Activated CD4-positive, alpha-beta memory T cell treated with anti-CD3 and anti-CD28 coated beads for 36 hours (primary cell): ENCODE measurements at places on chromosomes 5 and 9. TPM values are rescaled to one million over a fixed set of nuclear protein-coding genes. Genes with fewer than 3 reads are reported as not detected.

Gene CCL21
- not detected for total RNA-seq

GRCh38 chr5:3288325-3288724 is 307.3 kb upstream of the IRX1 start:
- DNase-seq = no peak
- no peaks in the 10 kb centered on the region for H3K36me3 ChIP-seq
- no peaks in the 10 kb centered on the region for H3K27me3 ChIP-seq
- H3K27ac ChIP-seq = no peak overlapping the region
- no peaks in the 10 kb centered on the region for H3K4me1 ChIP-seq

DNA sequence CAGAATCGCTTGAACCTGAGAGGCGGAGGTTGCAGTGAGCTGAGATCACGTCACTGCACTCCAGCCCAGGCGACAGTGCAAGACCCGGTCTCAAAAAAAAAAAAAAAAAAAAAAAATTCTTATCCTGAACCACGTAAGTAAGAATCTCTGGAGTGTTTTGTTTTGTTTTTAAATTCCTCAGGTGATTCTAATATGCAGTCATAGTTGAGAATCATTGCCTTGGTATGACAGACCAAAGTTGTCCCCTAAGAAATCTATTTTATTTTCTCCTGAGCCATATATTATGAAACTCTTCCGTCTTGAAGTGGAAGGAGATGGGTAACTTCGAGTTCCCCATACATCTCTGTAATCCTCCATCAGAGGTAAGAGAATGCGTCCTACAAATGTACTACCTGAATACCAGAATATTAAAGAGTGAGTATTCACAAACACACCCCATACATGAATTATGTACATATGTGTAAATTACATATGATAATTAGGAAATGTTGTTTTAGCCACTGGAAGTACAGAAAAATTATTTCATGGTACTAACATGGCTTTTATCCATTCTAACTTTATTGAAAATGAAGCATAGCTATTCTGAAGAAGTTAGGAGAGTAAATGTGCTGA is 26.7 kb upstream of the SVEP1 start:
- no peaks in the 10 kb centered on the region for H3K4me1 ChIP-seq
- H3K27ac ChIP-seq = no peak overlapping the region
- peaks cover 2% of the 10 kb centered on the region for H3K27me3 ChIP-seq
- no peak overlapping the region for H3K4me3 ChIP-seq
- no peak for DNase-seq

DNA sequence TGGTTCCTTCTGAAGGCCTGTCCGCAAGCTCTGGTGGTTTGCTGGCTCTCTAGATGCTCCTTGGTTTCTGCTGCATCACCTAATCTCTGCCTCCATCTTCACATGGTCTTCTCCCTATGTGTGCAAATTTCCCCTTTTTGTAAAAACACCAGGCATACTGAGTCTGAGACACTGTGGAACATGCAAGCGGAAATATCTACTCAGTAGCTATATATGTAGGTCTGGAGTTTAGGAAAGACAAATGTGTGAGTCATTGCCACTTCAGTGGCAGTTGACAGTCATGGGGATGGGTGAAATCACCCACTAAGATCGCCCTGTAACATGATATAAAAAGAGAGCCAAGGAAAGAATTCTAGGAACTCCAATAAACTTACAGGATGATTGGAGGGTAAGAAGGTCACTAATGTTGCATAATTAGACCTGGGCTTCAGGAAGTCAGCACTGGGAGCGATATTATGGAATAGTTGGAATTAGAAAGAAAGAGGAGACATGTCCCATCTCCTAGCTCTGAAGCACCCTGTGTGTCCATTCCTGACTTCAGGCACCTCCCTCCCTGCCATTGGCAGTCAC is 22.7 kb upstream of the UBLCP1 start:
- H3K4me3 ChIP-seq = no peak overlapping the region
- peak overlapping the region; percentile 44 for H3K27ac ChIP-seq
- peaks cover 42% of the 10 kb centered on the region for H3K4me1 ChIP-seq

DNA sequence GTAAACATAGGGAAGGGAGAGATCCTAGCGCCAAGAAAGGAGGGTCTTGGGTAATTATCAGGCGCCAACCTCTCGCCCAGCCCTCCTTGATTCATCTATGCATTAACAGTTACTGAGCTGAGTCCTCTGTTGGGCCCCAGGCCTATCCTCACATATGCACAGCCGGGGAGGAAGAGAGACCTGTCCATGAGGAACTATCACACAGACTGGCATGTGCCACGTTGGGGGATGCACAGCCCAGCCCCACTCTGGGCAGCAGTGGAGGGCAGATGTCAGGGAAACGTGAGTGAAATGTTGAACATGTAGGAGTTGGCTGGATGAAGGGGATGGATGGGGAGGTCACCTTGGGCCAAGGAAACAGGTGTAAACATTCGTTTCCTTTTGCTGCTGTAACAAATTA is 18.8 kb upstream of the ENHO start:
- H3K27ac ChIP-seq = no peak overlapping the region
- no peaks in the 10 kb centered on the region for H3K36me3 ChIP-seq
- no peak for DNase-seq
- H3K4me1 ChIP-seq = no peaks in the 10 kb centered on the region
- no peak overlapping the region for H3K4me3 ChIP-seq
- peaks cover 9% of the 10 kb centered on the region for H3K27me3 ChIP-seq

DNA sequence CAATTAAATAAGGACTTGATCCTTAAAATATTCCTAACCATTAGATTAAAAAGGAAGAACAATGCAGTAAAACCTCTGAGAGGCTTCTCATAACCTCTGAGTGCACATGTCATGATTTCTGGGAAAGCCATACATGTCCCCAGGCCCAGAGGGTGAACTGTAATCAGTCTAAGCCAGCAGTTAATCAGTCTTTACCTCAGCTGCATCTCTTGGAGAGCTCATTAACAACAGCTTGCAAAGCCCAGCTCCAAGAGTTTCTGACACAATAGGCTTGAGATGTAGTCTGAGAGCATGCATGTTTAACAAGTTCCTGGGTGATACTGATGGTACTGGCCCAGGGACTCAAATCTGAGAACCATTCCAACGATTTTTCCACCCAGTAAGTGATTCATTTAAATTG is 392.1 kb downstream of the DNAH5 start:
- no peaks in the 10 kb centered on the region for H3K27me3 ChIP-seq
- H3K4me1 ChIP-seq = no peaks in the 10 kb centered on the region
- H3K27ac ChIP-seq = no peak overlapping the region

Gene BNIP1
- total RNA-seq = 19.3 TPM

Gene RABEPK
- total RNA-seq = 21.9 TPM

Gene NTRK2
- 0.45 TPM for total RNA-seq

Gene SHISAL2B
- not detected for total RNA-seq

Gene NR6A1
- total RNA-seq = 0.61 TPM

Gene C5orf58
- not detected for total RNA-seq

Gene N4BP3
- 3.2 TPM for total RNA-seq

DNA sequence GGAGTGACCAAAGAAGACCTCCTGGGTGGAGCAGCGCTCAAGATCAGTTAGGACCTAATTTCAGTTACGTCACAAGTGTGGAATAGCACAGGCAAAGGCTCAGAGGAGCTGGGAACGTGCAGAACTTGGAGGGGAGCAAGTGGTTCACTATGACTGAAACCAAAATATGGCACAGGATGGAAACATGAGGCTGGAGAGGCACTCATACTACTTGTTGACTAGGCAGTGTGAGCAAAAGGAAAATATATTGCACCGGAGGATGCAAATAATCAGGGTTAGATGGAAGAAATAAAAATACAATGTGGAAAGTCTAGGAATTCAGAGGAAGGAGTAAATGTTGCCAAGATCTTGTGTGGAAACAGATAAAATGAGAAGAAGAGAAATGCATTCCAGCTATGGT is 148.3 kb downstream of the DCP2 start:
- H3K36me3 ChIP-seq = no peaks in the 10 kb centered on the region
- H3K4me3 ChIP-seq = no peak overlapping the region
- no peaks in the 10 kb centered on the region for H3K4me1 ChIP-seq
- H3K27me3 ChIP-seq = no peaks in the 10 kb centered on the region
- no peak overlapping the region for H3K27ac ChIP-seq

DNA sequence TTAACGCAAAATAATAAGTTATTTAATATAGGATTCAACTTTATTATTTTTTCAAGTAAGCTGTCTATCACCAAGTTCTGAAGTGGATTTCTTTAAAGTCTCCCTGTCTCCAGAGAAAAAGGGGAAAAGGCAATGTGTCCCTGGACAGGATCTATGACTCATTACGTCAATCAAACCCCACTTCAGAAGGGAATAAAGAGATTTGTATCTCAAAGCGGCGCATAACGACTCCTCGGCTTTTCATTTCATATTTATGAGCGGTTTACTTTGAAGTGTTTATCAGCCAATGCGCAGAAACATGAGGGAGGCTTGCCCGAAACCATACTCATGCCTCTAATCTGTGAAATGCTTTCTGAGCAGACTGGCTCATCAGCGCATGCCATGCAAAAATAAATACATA is 938.6 kb upstream of the WWC1 start:
- DNase-seq = no peak
- H3K27ac ChIP-seq = no peak overlapping the region
- no peaks in the 10 kb centered on the region for H3K27me3 ChIP-seq

GRCh38 chr5:68499987-68500386 is 284.4 kb downstream of the PIK3R1 start:
- no peaks in the 10 kb centered on the region for H3K4me1 ChIP-seq
- peaks cover 9% of the 10 kb centered on the region for H3K36me3 ChIP-seq
- no peak for DNase-seq
- no peaks in the 10 kb centered on the region for H3K27me3 ChIP-seq

GRCh38 chr9:128280084-128280622 is 4.1 kb downstream of the SWI5 start:
- DNase-seq = no peak
- H3K4me1 ChIP-seq = peaks cover 15% of the 10 kb centered on the region
- H3K36me3 ChIP-seq = peaks cover 6% of the 10 kb centered on the region
- no peaks in the 10 kb centered on the region for H3K27me3 ChIP-seq
- no peak overlapping the region for H3K27ac ChIP-seq

Gene RAB3C
- total RNA-seq = not detected

DNA sequence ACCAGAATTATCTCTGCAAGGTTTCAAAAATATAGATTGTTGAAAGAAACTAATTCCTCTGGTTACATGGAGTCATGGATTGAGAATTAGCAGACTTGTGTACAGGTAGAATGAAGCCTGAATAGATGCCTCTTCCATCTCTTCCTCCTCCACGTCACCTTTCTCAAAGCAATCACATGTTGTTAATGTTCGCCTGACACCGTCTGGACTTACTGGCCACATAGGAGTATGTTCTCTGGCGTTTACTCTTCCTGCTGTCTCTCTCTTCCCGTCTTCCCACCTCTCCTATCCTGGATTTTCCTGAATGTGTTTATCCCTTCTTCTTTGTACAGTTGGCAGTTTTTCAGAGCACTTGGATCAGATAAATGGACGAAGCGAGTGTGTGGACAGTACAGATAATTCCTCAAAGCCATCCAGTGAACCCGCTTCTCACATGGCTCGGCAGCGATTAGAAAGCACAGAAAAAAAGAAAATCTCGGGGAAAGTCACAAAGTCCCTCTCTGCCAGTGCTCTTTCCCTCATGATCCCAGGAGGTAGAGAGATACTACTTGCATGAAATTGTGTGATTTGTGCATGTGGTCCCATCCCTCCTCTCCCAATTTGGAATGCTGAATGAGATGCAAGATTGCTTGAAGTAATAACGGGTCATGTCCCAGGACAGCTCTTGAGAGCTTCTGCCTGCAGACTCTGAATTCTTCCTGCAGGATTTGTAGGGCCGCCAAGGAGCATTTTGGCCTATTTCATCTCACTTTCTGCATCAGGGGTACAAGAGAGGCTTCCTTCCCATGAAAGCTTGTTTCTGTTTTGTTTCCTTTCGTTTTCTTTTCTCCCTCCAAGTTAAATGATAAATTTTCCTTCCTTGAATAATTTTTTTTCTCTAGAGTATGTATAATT is 47.3 kb downstream of the CD180 start:
- DNase-seq = no peak
- H3K4me3 ChIP-seq = no peak overlapping the region
- H3K4me1 ChIP-seq = no peaks in the 10 kb centered on the region

GRCh38 chr9:130157079-130157478 is 15.1 kb upstream of the NCS1 start:
- H3K27ac ChIP-seq = no peak overlapping the region
- no peak for DNase-seq
- no peaks in the 10 kb centered on the region for H3K27me3 ChIP-seq
- H3K4me1 ChIP-seq = peaks cover 5% of the 10 kb centered on the region
- no peak overlapping the region for H3K4me3 ChIP-seq

Gene SPATA31C1
- not detected for total RNA-seq

DNA sequence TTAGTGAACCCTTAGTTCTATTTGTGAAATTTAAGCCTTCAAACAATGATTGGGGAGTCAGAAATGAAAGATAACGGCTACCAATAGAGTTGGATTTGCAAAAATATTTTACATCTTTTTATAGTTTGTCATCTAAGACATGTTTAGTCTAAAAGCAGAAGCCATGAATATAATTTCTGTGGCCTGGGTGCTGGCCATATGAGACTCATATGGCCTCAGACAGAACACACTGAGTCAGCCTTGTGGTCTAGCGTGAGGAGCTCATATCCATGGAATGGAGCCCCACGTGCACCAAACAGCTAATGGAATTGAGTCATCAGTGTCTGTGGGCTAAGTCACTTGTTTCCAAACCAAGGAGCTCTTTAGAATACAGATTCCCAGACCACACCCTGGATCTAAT is 240.7 kb upstream of the NREP start:
- no peak for DNase-seq
- H3K27me3 ChIP-seq = no peaks in the 10 kb centered on the region
- H3K27ac ChIP-seq = no peak overlapping the region
- H3K36me3 ChIP-seq = no peaks in the 10 kb centered on the region

- no peak overlapping the region for H3K27ac ChIP-seq
- no peak overlapping the region for H3K4me3 ChIP-seq
- no peaks in the 10 kb centered on the region for H3K36me3 ChIP-seq
- H3K27me3 ChIP-seq = no peaks in the 10 kb centered on the region
- no peak for DNase-seq
Observed at GRCh38 chr5:17343675-17344074, 126.2 kb downstream of the BASP1 start.

DNA sequence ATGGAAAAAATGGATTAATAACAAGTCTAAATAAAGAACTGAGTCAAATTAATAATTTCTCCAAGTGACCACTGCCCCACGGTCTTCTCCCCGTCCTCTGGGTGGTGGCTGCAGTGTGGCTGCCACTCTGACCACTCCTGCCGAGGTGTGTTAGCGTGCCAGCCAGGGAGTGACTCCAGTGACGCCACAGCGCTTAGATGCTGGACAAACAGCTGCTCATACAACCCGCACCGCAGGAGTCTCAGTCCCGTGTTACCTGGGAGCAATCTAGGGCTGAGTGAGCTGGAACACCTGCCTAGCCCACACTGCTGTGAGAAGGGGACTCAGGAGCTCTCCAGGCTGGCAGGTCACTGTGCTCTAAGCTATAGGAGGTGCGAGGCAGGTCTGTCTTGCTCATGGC is 10.2 kb downstream of the MAPK9 start:
- H3K4me1 ChIP-seq = no peaks in the 10 kb centered on the region
- H3K27ac ChIP-seq = no peak overlapping the region
- H3K27me3 ChIP-seq = no peaks in the 10 kb centered on the region
- no peak overlapping the region for H3K4me3 ChIP-seq
- no peak for DNase-seq
